CD8-positive, alpha-beta T cell (primary cell): ENCODE measurements at places on chromosomes 3 and 15.

- DNase-seq, result no peak
Observed at GRCh38 chr3:179977356-179977755, 59.4 kb downstream of the PEX5L start.

GRCh38 chr15:92244703-92245102 is 149.0 kb upstream of the ST8SIA2 start:
- DNase-seq, result no peak

DNA sequence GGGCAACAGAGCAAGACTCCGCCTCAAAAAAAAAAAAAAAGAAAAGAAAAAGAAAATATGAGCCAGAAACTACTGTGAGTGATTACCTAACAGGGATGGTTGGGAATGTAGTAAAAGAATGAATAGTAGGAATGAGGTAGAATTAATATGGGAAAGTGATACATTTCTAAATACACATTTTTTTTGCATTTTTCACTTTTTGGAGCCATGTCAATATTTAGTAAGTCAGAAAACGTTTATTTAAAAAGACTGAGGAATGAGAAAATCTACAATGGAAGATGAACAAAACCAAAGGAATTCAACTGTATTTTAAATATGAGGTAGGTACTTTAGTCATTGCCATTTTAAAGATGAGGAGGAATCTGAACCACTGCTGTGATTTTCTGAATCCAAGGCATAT is 817.2 kb upstream of the CADM2 start:
- DNase-seq, result no peak

DNA sequence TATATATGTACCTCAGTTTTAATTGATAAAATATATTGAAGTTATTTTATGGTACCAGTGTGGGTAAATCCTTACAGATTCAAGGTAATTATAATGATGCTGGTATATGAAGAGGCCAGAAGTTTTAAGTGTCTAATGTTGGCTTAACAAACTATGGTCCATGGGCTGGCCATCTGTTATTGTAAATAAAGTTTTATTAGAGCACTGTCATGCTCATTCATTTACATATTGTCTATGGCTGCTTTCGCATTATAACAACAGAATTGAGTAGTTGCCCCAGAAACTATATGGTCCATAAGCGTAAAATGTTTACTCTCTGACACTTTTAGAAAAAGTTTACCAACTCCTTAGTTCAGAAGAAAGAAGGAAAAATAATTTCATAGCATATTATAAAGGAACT is 67.9 kb downstream of the MEF2A start:
- no peak for DNase-seq

DNA sequence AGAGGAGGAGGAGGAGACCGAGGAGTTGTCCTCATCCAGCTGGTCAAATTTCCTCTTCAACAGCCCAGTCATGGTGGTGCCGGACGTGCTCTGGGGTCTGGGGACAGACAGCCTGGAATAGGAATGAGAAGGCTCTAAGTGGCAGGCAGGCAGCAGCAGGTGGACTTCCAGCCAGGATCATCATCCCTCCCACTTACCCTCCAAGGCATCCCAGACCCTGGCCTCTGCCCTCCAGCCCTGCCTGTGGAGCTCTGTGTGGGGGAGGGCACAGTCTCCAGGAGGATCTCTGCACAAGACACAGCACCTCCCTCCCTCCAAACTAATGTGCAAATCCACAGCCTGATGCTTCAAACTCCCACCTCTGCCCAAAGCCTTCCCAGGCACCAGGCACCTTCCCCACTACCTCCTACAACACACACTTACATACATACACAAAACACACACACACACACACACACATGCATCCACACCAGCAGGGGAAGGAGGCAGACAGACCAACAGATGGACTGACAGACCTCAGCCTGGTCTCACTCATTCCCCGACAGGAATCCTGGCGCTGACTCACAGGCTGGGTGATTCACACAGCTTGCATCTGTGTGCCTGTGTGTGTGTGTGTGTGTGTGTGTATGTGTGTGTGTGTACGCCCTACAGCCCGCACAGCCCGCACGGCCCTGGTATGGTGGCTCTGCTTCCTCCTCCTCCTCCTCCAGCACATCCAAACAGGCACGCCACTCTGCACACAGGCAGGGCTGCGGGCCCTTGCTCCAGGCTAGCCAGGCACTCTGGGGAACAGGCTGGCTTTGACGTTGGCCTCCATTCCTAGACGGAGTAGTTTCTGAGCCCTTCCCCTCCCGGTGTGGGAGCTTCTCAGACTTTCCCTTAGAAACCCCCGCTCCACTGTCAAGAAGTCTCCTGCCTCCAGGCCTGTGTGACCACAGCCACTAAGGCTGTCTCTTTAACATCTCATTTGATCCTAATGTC is 6.5 kb downstream of the CSRNP1 start:
- peak; percentile 68 for DNase-seq

DNA sequence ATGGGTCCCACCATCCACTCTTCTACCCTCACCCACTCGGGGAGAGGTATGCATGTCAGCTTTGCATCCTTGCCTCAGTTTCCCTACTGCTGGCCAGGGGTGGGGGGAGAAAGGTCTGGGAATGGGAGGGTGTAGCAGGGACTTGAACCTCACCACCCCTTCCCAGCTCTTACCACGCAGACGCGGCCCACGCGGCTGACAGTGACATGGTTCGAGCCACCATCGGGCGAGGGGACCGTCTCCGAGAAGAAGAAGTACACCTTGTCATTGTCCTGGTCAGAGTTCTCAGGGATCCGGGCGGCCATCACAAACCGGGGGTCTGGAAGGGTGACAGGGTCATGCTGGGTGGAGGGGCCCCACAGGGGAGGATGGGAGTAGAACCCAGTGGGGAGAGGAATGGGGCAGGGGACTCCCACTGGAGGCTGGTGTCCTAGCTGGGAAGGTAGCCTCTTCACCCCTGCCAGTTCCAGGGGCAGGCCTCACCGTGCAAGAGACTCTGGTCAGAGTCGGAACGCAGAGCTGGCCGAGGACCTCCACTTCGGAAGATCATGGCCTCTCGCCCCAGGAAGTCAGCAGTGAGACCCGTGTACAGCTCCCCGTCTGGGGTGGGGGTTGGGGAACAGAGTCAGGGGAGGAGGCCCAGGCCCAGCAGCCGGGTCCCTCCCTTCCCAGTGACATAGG is 3.7 kb downstream of the SEMA3G start:
- DNase-seq, result no peak

DNA sequence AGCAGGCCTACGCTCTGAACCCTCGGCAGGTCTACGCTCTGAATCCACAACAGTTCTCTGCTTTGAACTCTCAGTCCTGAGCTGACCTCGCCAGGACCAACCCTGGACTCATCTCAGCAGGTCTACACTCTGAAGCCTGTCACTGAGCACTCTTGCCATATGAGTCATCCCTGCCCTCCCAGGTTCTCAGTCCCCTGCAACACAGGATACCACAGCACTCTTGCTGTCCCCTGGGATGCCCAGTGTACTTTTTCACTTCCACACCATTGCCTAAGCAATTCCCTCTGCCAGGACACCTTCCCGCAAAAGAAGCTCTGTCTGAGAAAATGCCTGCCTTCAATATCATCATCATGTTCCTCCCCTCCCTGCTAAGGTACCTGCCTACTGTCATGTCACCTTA is 42.0 kb downstream of the NUP210 start:
- no peak for DNase-seq

DNA sequence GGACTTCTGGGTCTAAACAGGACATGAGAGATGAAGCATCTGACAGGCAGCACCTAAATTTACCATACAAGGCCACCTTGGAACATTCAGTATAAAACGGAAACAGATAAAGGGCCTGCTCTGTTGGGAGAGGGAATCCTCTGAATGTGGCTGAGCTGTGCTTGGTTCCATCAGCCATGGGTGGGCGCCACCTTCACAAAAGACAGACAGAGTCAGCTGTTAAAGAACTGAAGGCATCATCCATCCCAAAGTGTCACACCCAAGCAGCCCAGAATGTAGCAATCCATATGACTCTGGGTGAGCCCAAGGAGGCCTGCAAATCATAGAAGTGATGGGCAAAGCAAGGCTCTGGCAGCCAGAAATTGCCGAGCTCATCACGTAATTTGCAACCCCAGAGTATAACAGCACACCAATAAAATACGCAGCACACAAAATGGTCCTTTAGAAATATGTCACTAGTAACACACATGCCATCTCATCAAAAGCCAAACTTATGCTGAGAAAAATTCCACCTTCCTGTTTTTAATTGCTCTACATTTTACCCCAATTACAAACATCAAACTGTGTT is 24.8 kb upstream of the RBP1 start:
- no peak for DNase-seq

DNA sequence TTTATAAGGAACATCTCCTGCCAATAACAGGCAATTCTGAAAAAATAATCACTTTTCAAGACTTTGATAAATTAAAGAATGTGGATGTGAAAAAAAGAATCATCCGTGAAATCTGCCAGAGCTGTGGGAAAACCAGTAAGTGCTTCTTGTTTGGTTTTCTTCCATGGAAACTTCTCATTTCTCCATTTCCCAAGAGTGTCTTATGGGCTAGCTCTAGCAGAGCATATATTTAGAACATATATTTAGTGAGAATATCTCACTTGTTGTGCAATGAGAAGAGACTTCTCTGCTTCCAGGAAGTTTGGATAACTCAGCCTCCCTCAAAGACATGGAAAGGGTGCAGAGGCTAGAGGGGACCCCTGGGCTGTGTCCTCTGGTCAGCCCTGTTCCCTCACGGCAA is 49.9 kb downstream of the COL6A5 start:
- no peak for DNase-seq

GRCh38 chr3:46095307-46095706 is 68.0 kb upstream of the XCR1 start:
- peak; percentile 28 for DNase-seq

DNA sequence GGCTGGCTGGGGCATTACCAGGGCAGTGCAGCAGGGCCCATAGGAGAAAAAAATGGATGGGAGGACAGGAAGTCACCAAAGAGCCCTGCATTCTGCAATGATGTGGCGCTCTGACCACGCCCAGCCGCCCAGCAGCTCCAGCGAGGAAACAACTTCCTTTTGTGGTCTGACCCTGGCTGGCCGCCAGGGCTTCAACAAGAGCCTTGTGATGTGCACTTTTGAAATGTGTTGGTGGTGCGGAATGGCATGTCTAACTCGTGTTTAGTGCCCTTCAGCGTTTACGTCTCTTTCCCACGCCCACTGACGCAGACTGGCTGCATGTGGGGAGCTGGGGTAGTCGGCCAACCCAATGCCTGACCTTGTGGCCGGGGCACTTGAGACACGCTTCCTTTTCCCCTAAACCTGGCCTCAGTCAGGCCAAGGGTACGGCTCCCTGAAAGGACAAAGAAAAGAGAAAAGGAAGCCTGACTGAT is 81.9 kb upstream of the CTNNB1 start:
- peak; percentile 93 for DNase-seq

GRCh38 chr15:88624156-88624970 is 3.2 kb downstream of the AEN start:
- DNase-seq, result no peak

- no peak for DNase-seq
Observed at GRCh38 chr3:29332195-29332637, 51.3 kb downstream of the RBMS3 start.

DNA sequence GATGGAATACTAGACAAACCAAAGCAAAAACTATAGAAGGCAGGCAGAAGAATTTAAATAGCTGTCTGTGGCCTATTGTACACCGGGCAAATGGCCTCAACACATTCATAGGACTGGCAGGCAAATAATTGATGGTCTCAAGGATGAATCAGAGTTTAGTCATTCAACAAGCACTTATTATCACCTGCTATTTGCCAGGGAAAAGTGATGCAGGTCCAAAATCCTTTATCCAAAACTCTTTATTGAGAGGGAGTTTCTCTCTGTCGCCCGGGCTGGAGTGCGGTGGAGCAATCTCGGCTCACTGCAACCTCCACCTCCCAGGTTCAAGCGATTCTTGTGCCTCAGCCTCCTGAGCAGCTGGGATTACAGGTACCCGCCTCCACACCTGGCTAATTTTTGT is 2.3 kb downstream of the EIF2AK4 start:
- DNase-seq, result no peak

GRCh38 chr3:101300073-101300472 is 20.3 kb downstream of the IMPG2 start:
- DNase-seq, result no peak

- DNase-seq, result no peak
Observed at GRCh38 chr15:61649046-61649445, 411.2 kb downstream of the VPS13C start.

GRCh38 chr3:52895418-52895817 is 1.9 kb downstream of the STIMATE start:
- DNase-seq, result no peak

DNA sequence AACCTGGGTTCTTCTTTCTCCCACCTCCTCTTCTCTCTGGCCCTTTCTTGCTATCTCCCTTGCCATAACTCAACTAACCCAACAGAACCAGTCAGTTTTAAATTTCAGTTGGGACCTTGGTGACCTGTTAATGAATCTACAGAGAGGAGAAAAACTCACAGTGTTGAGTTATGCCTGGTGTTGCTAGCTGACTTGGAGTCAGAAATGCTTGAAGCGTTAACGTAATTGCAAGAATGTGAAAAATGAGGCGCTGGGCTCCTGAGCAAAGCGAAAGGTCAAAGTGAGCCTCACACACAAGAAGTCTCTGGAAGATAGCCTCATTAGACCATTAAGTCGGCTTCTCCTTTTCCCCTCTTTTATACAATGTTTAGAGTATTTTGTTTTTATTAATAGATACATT is 18.4 kb downstream of the MEIS2 start:
- DNase-seq, result no peak

GRCh38 chr3:112360561-112360960 is 27.6 kb downstream of the CD200 start:
- no peak for DNase-seq

GRCh38 chr3:139110072-139110830 is 65.6 kb upstream of the PRR23C start:
- no peak for DNase-seq

GRCh38 chr15:47746516-47746915 is 29.2 kb downstream of the SEMA6D start:
- DNase-seq, result no peak
